Dermis lymphatic vessel endothelial cell (primary cell): ENCODE measurements at places on chromosomes 7 and 10. TPM values are rescaled to one million over a fixed set of nuclear protein-coding genes. Genes with fewer than 3 reads are reported as not detected.

Gene GIMAP1
- 21.1 and 28.8 TPM in 2 replicates for total RNA-seq

Gene DEPP1
- total RNA-seq, result 104 and 241 TPM in 2 replicates

Gene EVX1
- total RNA-seq, result not detected in 2 replicates

Gene FANK1
- 0.22 and 1.1 TPM in 2 replicates for total RNA-seq

Gene SORCS3
- not detected in 2 replicates for total RNA-seq

Gene SEPTIN7
- total RNA-seq, result 114 and 140 TPM in 2 replicates

Gene DYNC1I1
- total RNA-seq, result 8.6 and 10.3 TPM in 2 replicates

Gene NUTM2D
- total RNA-seq, result 1.1 TPM in 2 replicates

Gene AKR1D1
- not detected in 2 replicates for total RNA-seq

Gene HGF
- total RNA-seq, result 0.33 and 0.43 TPM in 2 replicates

Gene NUTM2E
- not detected in 2 replicates for total RNA-seq

Gene STRIP2
- 2.4 and 2.5 TPM in 2 replicates for total RNA-seq

Gene GRM3
- not detected in 2 replicates for total RNA-seq

Gene GIMAP6
- total RNA-seq, result 248 and 292 TPM in 2 replicates

Gene ANKRD30A
- total RNA-seq, result not detected in 2 replicates

Gene CHN2
- total RNA-seq, result 0.34 and 0.65 TPM in 2 replicates

Gene HOXA3
- total RNA-seq, result 2.8 and 5.4 TPM in 2 replicates

Gene DENND10
- total RNA-seq, result 60.2 and 75.1 TPM in 2 replicates

Gene VWA2
- not detected in 2 replicates for total RNA-seq

Gene PLPP4
- 0.43 TPM in 1 of 2 replicates, not detected in the other for total RNA-seq

Gene CALHM3
- total RNA-seq, result not detected in 2 replicates

Gene PKD2L1
- total RNA-seq, result not detected in 2 replicates

Gene WEE2
- under 0.01 and 0.11 TPM in 2 replicates for total RNA-seq

Gene IFIT1B
- not detected in 2 replicates for total RNA-seq

Gene SERPINE1
- 23.4 and 74.3 TPM in 2 replicates for total RNA-seq

Gene HABP2
- 0.09 and 0.22 TPM in 2 replicates for total RNA-seq

Gene PTER
- 7.7 and 12.2 TPM in 2 replicates for total RNA-seq

Gene ZNF853
- total RNA-seq, result 1.6 and 5.2 TPM in 2 replicates

Gene CLCN1
- total RNA-seq, result not detected in 2 replicates

Gene TMEM168
- 16.5 and 24.1 TPM in 2 replicates for total RNA-seq

Gene AZGP1
- not detected in 2 replicates for total RNA-seq

Gene PLXNA4
- 5.3 and 30.2 TPM in 2 replicates for total RNA-seq

Gene SORCS1
- total RNA-seq, result not detected in 2 replicates

Gene C10orf62
- not detected in 2 replicates for total RNA-seq

Gene CREB5
- total RNA-seq, result 2.1 and 8.1 TPM in 2 replicates
